ENCODE measurements at places on chromosomes 5 and 9.

- DNase-seq = no peak
Measured at GRCh38 chr5:55467862-55468551, 66.8 kb downstream of the PLPP1 start.

DNA sequence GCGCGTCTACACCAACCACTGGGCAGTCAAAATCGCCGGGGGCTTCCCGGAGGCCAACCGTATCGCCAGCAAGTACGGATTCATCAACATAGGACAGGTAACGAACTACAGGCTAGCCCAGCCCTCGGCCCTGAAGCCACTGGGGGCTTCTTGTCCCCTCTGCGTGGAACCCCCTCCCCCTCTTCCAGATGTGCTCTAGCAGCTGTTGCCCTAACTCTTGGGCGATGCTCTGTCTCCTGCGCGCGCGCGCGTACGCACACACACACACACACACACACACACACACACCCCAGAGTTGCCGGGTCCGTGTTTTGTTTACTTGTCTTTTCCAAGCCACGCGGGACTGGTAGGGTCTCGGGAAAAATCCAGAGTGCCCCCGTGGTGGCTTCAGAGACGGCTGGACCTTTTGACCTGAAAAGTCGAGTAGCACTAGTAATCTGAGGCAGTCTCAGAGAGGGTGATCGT, 836 bp downstream of the PCSK5 start:
- no peak for DNase-seq

DNA sequence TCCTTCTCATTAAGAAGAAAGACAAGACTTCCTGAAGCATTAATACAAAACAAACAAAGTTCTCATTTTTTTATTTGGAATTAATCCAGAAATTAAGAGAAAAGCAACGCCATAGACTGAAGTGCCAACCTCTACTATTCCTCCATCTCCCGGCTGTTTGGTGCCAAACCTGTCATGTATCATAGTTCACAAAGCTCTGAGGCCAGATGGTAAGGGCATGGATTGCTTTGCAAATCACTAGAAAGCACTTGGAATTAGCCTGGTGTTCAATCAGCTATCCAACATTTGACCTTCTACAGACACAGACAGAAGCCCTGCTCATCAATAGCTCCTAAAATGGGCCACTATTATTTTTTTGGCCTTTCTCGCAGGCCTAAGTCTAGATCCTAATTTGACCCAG, 33.8 kb downstream of the HTR1A start:
- no peak for DNase-seq

DNA sequence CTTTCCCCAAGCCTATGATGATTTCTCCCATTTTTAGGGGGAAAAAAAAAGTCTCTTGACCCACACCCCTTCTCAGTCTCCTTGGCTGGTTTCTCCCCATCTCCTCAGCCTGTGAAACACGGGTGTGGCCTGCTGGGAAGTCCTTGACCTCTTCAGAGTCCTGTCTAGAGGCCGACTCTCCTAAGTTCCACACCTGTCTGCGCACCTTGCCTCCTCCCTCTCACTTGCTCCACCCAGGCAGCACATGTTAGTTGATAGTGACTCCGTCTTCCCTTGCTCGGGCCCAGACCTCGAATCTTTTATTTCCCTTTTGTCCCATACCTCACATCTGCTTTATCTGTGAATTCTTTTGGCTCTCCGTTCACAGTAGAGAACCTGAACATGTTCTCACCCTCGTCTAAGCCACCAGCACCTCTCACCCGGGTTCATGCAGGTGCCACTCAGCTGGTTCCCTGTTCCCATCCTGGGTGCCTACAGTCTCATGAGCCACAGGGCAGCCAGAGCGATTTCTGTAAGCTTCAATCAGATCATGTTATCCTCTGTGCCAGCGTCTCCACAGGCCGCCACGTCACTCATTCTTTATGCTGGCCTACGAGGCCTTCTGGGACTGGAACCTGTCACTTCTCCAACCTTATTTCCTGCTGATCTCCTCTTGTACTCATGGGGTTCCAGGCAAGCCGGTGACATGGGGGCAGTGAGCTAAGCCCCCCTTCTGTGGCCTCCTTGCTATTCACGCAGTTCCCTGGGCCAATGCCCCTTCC, 51.7 kb upstream of the LRRTM2 start:
- no peak for DNase-seq

DNA sequence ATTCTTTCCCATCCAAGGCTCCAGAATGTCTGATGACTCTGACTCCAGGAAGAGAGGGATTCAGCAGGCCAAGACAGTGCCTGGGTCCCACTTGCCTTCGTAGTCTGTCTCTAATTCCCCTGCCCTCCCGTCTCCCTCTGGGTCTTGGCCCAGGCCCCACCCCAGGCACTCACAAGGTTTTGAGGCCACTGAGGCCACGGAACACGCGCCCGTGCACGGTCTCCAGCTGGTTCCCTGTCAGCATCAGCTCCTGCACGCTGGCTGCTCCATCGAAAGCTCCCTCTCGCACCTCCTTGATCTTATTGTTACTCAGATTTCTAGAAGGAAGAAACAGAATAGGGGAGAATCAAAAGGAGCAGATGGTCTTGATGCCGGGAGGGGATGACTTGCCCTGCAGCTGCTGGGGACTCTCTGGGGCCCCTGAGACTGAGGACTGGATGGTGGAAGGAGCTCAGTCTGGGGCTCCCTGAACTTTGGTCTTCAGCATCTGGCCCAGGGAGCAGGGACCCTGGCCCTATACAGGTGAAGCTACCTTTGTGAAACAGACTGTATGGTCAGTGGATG, 174.6 kb upstream of the PANK3 start:
- no peak for DNase-seq

DNA sequence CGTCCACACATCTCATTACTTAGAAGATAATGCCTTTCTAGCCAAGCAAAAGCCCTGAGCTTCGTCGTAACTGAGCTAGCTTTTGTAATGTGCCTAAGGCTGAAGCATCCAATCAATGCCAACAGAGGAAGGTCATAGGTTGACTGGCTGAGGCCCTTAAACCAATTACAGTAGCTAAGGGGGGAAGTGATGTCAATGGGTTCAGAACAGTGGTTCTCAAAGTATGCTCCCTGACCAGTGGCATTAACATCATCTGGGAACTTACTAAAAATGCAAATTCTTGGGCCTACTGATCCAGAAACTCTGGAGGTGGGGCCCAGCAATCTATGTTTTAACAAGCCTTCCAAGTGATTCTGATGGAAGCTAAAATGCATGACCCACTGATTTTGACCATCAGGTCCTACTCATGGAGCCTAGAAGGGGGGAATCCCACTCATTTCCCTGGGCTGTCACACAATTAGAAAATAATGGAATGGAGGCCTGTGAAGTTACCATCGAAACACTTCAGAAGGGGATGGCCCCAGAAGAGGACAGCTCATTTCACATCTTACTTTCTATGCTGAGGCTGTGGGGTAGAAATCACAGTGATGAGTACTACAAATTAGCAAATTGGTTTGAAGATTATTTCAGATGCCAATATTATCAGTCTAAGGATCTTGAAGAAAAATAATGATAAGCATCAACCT, 4.8 kb upstream of the VLDLR start:
- DNase-seq = no peak

DNA sequence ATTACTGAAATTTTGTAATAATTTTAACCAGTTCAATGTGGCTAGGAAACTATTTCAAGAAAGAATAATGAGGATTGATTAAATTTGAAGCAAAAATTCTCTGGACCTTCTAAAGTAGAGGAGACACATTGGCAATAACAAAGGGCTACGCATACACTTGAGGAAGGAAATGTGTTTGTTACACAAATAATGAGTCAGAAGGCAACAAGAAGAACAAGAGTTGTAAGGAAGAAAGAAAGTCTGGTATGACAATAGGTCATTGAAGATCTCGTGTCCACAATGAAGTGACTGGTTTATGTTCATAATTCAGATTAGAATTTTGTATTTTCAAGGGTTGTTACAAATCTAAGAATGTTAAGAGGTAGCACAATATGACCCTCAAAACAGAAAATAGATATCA, 25.8 kb downstream of the ST8SIA4 start:
- DNase-seq = no peak

DNA sequence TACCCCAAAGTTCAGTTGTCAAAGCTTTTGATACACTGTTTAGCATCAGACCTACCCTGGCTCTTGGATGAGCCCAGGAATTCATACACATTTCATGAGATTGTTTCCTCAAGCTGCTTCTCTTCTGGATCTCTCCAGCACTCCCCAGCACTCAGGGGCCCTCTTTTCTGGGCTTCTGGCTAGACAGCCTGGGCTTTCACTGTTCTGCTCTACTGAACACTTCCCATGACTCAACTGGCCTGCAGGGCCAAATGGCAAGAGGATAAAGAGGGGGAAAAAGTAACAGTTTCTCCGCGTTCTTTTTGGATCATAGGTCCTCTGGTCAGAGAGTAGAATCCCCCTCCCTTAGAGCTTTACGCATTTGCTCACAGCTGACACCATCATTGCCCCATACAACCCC, 20.9 kb upstream of the LURAP1L start:
- DNase-seq = no peak

- no peak for DNase-seq
Measured at GRCh38 chr9:93450945-93451815, at the start of gene FAM120A. FAM120A (plus strand) TSS chr9:93451685; CDS start chr9:93451916, 231 bp downstream.

- DNase-seq = no peak
Measured at GRCh38 chr9:129520082-129520481, 100.8 kb downstream of the C9orf50 start.

DNA sequence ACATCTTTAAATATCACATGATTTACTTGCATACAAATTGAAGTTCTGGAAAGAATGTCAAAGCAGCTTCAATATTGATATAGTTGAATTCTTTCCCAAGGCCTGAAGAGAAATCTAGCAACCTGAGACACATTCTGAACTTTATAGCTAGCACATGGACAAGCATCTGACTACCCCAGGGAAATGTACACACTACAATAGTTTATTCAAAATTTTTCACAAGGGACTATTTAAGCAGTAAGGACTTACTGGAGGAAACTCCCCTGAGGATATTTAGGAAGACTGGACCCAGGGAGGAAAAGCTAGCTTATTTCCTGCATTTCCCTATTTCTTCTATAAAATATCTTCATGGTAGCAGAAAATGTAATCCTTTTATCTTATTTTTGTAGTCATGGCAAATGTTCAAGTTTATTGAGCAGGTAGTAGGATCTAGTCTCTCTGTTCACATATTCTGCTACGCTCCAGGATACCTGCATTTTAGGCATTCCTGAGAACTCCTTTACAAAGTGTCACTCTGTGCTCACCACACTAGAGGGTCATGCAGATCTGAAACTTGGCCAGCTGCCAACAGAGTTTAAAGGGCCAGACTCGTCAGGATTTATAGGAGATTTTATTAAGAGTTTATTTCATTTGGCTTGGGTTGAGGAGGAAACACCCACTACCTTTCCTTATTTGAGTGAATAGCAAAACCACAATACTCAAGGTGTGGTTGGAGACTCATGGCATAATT, 348.4 kb upstream of the FTMT start:
- no peak for DNase-seq

GRCh38 chr5:95899829-95900228, 61.8 kb downstream of the ELL2 start:
- DNase-seq = no peak

DNA sequence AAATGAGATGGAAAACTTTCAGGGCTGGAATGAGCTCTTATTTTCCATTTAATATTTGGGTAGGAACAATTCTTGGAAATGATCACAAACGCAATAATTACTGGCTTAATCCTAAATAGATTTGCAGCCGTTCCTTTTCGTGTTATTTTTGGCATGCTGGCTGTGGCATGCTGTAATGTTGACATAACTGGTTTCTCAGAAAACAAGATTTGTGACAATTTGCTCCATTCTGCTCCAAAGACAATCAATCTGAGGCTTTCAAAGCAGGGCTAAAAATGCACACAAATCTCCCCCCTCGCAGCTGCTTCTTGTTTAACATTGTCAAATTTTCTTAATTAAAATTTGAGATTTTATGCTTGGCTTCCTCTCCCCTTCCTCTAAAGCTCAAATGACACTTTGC, 151.2 kb downstream of the TTC39B start:
- no peak for DNase-seq

Measured in Panc1 (cell line).